Activated T-cell treated with anti-CD3 and anti-CD28 coated beads for 4 hours (primary cell): ENCODE measurements at places on chromosomes 5 and 9.

DNA sequence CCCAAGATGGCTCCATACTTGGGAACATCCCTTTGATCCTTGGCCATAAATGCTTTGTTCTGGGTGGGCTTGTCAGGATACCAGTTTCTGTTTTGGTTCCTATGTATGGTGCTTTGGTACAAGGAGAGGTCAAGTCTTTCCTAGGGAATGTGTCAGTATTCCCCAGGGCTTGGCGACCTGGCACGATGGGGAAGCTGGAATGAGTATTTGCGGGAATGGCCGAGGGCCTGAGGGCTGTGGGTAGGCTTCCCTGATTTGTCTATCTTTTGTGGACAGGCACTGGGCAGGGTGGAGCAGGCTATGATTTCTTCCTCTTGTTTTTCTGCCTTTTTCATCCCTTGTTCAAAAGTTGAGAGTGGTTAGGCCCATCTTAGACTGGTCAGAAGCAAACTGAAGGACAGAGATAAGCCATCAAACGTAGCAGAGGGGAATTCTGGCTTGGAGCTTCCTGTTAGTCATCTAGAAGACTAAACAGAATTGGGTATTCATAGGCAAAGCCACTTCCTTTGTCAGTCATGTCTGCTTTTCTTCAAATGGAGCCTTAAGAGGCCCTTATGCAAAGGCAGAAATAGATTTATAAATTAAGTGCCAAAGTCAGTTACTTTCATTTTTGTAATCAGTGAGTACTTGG lies 13.7 kb downstream of the DOCK2 start:
- DNase-seq: no peak

- no peak for DNase-seq
Measured at GRCh38 chr9:126219648-126220063, 107.0 kb upstream of the MVB12B start.

- DNase-seq: no peak
Measured at GRCh38 chr9:137167747-137168572, 1.9 kb downstream of the LRRC26 start.

DNA sequence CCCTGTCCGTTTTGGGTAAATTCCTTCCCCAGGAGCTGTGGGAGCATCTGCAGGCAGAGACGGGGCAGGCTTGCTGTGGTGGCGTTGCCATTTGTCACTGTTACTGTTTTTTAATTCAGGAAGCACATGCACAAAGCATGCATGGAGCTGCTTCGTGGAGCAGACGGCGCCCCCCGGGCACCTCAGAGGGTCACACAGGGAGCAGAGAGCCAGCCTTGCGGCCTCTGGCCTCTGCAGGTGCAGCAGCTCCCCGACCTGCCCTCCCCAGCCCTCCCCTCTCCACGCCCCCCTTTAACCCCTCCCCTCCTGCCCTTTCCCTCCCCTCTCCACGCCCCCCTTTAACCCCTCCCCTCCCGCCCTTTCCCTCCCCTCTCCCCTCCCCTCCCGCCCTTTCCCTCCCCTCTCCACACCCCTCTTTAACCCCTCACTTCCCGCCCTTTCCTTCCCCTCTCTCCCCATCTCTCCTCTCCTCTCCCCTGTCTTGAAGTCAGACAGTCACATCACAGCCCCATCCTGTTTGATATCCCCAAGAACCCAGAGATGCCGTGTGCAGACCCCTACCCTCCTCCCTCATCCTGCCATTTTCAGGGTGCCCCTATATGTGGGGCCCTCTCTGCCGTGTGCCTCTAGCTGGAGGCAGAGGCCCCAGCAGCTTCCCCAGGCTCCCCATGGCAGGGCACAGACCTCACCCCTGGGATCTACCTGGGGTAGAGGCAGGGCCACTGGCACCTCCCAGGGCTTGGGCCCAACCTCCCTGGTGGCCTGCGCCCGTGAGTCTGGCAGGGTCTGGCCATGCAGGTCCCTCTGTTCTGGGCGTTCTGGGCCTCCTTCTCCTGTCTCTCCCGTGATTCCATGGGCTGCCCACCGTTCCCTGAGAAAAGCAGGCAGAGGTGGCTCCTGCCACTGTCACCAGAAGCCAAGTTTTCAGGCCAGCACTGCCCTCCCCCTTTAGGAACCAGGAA lies 29.6 kb upstream of the UBAC1 start:
- DNase-seq: peak; percentile 29

DNA sequence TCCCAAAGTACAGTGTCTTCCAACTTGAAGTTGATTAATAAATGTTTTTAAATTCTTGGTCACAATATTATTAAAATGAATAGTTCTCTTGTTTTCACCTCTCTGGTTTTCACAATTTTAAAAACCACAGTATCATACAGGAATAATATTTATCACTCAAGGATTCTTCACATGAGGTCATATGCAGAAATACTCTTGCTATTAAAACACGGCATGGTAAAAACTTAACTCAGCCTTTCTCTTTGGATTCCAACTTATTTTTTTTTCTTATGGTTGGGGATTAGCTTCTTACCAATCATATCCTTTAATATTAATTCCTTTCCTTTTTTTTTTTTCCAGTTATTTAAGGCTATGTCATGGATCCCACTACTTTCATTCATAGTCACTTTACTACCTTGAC lies 289.4 kb downstream of the ADAMTS6 start:
- DNase-seq: no peak

GRCh38 chr5:32990593-32991420 lies 279.7 kb downstream of the NPR3 start:
- no peak for DNase-seq

- no peak for DNase-seq
Measured at GRCh38 chr5:53323511-53323910, 156.9 kb upstream of the FST start.

GRCh38 chr9:100880284-100880683 lies 148.2 kb upstream of the PLPPR1 start:
- no peak for DNase-seq

GRCh38 chr9:36036780-36037548 lies at the start of gene RECK:
TSS of gene RECK (plus strand) at chr9:36036913. CDS start at chr9:36036999, 86 bp downstream.
- DNase-seq: peak; percentile 85

- DNase-seq: no peak
Measured at GRCh38 chr9:107422189-107423185, 67.1 kb downstream of the KLF4 start.

GRCh38 chr5:173163219-173163618 lies 18.9 kb downstream of the BNIP1 start:
- no peak for DNase-seq

DNA sequence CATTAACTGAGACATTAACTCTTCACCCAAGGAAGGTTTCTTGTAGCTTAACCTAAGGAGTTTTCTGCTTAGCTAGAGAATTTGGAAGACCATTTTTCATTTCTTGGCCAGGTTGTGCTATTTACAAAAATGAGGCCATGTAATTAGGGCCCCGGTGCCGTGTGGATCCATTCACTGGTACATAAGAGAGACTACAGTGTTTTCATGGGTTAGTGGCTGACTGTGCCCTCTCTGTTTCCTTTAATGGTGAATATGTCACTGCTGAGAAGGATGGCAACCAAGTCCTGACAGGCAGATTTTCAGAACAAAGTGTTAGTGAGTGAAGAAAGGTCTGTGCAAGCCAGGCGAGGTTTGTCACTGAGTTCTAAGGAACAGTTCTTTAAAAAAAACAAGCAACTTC lies 15.4 kb downstream of the MEGF10 start:
- no peak for DNase-seq

GRCh38 chr5:117082977-117083376 lies 508.4 kb upstream of the SEMA6A start:
- DNase-seq: no peak

DNA sequence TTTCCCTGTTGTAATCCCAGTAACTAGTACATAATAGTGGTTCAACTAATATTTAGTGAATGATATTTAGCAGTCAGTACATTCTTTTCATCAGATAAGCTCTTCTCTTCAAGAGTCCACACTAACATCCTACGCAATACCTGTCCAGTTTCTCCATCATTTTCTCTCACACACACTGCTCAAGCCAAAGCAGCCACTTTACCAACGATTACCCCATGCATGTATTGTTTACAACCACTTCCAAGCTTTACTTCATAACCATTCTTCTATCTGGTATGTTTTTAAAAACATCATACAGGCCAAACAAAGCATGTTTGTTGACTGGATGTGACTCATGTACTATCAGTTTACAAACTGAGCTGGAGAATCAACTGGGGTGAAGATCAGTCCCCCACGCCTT lies 7.3 kb downstream of the UBTD2 start:
- no peak for DNase-seq

DNA sequence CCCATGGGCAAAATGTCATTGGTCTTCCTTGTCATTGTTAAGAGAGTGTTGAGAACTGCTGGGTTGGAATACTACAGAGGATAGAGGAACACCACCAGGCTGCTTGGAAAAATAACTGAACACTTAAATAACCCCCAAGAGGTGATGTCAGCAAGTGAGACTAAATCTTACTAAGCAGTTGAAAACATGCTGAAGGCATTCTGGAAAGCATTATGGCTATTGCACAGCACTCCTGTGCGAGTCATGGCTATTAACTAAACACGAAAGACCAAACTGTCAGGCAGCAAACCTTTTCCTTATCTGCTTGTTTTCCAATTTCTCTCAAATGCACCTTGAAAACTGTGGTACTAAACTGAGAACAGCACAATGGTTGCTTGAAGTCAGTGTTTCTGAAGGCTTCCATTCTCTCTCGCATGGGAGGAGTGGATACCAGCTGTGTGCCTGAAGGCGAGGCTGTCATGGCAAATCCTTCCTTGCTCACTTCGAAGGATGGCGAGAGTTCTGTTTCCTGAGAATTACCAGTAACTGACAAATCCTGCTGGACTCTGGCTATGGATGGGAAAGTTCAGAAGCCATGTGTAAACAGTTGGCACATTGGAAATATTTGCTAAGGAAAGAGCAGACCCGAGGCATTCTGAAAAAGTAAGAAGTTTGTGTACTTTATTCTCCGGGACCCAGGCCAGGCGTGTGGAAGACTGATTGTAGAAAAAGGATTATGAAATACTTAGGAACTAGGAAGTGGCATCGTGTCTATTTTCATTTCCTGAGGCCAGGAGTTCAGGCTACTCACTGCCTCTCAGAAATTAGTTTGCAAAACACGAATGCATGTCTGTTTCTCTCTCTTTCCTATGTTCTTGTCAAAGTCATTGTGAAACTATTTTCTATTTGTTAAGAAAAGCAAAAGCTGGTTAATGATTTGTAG lies 182.1 kb downstream of the DMRT2 start:
- no peak for DNase-seq

- DNase-seq: no peak
Measured at GRCh38 chr9:113160571-113160970, 9.8 kb downstream of the SLC31A2 start.

GRCh38 chr9:74952201-74953151 lies at the start of gene C9orf40:
TSS of gene C9orf40 (minus strand) at chr9:74952912. CDS start at chr9:74952611, 301 bp downstream.
- DNase-seq: peak; percentile 88

DNA sequence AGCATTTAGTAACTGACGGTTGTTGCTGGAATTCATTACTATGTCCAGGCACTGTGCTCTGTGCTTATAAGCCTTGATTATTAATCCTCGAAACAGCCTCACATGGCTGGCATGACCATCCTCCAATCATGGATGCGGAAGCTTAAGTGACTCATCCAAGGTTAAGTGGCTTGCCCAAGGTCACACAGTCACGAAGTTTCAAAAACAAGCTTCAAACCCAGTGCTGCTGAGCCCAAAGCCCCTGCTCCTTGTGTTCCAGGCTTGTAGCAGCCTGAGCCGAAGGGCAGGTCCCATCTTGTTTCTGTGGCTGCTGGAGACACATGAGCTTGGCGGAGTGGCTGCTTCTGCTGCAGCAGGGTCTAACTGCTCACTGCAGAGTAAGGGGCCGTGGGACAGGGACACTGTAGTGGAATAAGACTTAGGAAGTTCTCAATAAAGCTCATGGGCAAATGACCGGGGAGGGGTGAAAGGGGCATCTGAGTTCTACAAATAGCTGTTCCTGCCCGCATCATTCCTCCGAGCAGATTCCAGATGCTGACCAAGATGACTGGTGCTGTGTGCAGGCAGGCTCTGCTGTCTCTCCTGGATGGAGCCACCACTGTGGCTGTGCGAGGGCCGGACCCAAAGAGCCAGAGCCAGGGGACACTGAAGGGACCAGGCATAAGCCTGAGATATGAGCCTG lies 32.4 kb downstream of the WHRN start:
- DNase-seq: no peak

- DNase-seq: no peak
Measured at GRCh38 chr5:142888469-142889085, 118.4 kb downstream of the ARHGAP26 start.

DNA sequence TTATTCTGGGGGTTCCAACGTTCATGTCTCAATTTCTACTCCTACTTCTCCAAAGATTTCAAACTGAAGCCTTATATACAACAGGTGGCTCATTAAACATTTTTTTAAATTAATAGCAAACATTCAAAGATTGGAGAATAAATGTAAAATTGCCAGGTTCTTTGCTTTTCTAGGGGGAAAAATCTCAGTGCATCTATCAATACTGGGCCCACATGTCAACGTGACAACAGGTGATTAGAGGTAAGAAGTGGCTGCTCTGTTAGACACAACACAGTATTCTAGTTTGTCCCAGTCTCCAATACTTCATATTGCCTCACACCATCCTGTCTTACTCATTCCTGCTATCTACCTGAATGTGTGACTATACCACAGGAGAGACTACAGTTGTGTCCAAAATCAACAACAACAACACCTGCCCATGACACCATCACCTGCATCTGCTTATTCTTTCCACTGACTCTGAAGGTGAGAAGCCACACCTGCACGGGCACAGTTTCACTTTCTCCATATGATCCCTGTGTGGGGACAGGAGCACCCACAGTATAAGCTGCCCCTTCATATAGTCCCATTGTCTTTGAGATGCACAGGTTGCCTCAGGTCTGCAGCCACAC lies 110.2 kb downstream of the LHFPL2 start:
- DNase-seq: no peak
